Fibroblast of mammary gland (primary cell): ENCODE measurements at places on chromosomes 2 and 18.

- no peak for DNase-seq
Measured at GRCh38 chr2:186632417-186632816, 42.6 kb downstream of the ITGAV start.

- DNase-seq: no peak
Measured at GRCh38 chr2:162050513-162050961, 23.5 kb downstream of the DPP4 start.

DNA sequence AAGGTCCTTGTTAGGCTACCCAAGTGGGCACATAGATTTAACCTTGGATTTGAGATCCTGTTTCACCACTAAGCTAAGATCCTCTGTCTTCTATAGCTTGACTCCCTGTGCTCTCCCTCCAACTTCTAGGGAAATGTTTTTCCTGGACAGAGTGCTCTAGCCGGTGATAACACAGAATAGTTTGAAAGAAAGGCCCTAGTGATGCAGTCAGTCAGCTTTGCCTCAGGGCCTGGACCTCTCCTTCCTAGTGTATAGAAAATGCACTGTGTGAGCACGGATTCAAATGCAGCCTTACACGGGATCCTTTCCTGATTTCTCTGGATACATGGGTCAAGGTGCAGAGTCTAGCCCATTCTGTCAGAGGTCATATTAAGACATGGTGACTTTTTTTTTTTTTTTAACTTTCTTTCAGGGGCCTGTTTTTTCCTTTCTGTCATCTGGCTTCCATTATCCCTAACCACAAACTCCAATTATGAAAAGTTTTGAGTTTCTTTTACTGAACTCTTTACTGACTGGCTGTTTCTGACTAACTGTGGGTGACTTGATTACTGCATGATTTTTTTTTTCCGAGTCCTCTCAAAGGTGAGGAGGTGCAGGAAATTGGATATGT lies 122.6 kb downstream of the LRP1B start:
- peak; percentile 25 for DNase-seq

- peak; percentile 78 for DNase-seq
Measured at GRCh38 chr18:42183746-42184145, 228.7 kb downstream of the PIK3C3 start.

GRCh38 chr18:11368020-11368419 lies 218.7 kb upstream of the PIEZO2 start:
- DNase-seq: peak; percentile 50

DNA sequence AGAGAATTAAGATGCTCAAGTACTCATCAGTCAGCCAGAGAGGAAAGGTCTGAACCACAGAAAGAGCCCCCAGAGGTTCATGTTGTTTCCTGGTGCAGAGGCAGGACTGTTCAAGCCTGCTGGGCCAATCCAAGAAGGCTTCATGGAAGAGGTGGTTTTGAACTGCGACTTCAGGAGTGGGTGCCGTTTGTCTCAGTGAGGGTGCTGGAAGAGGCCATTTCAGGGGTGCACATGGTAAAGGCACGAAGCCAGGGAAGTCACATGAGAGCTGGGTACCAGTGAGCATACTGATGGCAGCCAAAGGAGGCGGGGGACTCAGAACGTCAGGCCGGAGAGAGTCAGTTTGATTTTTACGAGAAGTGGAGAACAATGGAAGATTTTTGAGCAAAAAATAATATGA lies 55.5 kb downstream of the EMILIN2 start:
- DNase-seq: no peak

DNA sequence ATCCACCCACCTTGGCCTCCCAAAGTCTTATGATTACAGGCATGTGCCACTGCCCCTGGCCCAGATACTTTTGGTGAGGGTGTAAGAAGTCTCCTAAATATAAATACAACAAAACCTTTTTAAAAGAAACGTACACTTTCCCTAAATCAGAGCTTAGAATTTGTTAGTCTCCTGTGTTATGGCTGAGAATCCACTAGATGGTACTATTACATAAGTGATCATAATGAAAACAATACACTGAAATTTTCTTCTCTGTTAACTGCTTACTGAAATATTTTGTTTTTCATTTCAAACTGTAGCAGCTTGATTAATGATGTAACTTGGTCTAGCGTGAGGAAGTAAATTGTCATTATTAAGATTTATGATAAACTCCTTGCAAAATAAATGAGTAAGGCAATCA lies 74.8 kb upstream of the FAM98A start:
- peak; percentile 31 for DNase-seq

DNA sequence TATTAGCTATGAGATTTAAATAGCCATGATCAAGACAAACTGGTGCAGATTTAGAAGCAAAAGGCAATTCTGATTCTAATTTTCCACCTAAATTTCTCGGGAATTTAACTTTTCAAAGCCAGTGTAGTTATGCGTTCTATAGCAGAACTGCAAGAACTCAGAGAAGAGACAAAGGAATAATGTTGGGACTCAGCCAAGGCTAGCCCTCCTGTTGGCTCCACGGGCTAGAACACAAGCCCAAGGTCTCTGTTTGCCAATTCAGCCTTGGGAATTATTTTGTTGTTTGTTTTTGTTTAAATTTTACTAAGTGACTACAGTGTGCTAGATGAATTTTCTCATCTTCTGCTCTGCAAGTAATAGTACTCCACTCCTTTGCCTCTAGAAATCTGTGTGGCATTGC lies 121.2 kb downstream of the CACNB4 start:
- no peak for DNase-seq

- DNase-seq: peak; percentile 28
Measured at GRCh38 chr2:163370169-163370886, 365.5 kb downstream of the FIGN start.

- DNase-seq: no peak
Measured at GRCh38 chr2:133717497-133717896, 149.2 kb upstream of the NCKAP5 start.

GRCh38 chr2:145021962-145022665 lies 502.2 kb upstream of the ZEB2 start:
- peak; percentile 59 for DNase-seq

- DNase-seq: peak; percentile 40
Measured at GRCh38 chr2:223260681-223261080, 208.7 kb downstream of the KCNE4 start.

DNA sequence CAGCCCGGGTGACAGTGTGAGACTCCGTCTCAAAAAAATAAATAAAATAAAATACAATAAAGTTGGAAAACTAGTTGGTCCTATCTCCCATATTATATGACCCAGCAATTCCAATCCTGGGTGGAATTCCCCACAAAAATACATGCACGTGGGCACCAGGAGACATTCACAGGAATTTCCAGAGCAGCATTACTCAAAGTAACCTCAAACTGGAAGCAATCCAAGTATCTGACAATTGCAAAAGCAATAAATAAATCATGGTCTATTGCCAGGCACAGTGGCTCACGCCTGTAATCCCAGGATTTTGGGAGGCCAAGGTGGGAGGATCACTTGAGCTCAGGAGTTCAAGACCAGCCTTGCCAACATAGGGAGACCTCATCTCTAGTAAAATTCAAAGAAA lies 101.2 kb upstream of the MAP4K4 start:
- peak; percentile 37 for DNase-seq

- DNase-seq: no peak
Measured at GRCh38 chr2:170468557-170468956, 246.6 kb upstream of the SP5 start.

DNA sequence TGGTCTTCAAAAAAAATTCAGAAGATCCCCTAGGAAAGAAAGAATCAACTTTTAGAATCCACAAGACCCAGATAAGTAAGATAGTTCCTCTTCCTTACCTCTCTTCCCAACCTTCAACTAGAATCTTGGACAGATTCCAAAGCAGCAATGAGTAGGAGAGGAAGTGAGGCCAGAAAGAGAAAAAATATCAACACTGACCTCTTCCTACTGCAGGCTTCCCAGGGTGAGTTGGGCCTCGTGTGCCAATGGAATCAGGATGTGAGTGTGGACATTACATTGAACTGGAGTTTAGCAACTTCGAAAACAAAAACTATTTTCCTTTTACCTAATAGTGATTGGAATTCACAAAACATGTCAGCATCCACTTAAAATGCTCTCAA lies 102.5 kb upstream of the PIEZO2 start:
- DNase-seq: peak; percentile 81

- no peak for DNase-seq
Measured at GRCh38 chr2:134331081-134331480, 77.2 kb downstream of the MGAT5 start.

DNA sequence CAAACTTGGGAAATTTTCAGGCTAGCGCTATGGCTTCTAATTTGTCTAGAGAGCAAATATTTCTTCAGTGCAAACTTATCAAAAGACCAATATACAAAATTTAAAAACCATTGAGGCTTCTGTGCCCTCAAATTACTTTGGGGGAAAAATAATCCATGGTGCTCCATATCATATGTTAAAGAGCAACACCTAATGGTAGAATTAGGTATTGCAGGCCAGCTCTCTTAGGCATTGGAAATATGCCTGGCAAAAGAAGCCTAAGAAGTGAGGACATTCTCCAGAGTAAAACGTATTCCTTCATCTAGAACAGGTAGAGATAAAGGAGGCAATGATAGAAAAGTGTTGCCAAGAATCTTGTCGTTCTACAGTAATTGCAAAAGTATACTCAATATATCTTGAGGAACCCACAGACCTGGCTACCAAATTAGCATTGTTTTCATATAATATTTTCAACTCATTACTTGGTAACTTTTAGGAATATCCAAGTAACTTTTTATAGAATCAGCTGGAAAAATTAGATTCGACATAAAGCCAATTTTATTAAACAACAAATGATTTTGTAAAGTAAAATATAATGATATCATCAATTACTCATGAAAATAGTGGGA lies 401.1 kb downstream of the BCL11A start:
- peak; percentile 23 for DNase-seq

GRCh38 chr18:3214855-3215637 lies 4.7 kb downstream of the MYOM1 start:
- DNase-seq: no peak

DNA sequence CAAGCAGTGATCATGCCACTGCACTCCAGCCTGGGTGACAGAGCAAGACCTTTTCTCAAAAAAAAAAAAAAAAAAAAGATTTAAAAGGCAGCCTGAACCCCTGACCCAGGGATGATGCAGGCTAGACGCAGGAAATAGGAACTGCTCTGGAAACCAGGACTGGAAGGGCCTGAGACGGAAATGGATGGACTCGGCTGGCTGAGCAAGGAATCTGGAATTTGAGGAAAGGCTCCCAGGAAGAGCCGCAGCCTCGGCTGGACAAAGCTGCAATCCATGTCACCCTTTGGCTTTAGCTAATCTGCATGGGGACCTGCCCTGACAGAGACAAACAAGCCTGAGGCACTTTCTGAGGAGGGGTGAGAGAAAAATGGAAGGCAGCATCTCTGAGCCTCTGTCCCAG lies 55.0 kb upstream of the DAPL1 start:
- peak; percentile 61 for DNase-seq

- no peak for DNase-seq
Measured at GRCh38 chr2:126756125-126756524, 100.2 kb downstream of the GYPC start.

DNA sequence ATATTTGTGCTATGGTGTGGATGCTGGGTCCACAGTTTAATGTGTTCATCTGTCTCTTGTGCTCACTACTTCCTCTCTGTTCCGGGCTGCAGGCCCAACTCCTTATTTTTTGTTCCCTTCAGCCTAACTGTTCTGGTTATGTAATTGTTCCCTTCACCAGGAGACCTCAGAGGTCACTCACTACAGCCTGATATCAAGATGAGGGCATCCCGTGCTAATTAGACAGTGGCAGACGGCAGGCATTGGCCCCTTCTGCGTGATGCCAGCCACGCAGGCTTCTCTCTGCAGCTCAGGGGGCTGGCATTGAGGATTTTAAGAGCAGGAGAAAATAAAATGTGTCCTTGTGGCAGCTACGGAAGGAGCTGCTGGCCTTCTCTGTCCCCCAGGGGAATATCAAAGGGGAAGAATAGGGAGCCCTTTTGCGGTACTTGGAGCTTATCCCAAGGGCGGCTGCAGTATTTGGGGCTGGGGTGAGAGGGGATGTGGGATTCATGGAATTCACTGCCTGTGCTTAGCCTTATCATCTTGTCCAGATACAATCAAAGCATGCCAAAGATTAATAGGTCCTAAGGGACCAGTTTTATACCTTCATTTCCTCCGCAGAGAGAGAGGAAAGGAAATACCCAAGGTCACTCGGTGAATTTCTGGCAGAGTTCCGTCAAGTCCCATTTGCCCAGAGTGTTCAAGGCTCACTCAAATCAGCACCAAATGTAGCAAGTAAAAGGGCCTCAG lies 53.3 kb upstream of the TRIB2 start:
- no peak for DNase-seq

DNA sequence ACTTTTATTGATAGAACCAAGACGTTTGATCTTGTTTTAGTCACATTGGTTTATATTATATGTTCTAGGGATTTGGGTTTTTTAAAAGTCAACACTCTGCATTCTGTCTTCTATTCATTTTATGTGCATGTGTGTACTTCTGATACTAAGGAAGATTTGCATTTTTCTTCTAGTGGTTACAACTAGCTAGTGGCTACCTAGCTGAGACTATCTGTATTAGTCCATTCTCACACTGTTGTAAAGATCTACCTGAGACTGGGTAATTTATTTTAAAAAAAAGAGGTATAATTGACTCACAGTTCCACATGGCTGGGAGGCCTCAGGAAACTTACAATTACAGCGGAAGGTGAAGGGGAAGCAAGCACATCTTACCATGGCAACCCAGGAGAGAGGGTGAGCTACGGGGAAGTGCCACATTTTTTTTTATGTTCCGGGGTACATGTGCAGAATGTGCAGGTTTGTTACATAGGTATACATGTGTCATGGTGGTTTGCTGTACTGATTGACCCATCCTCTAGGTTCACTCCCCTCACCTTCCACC lies 69.9 kb downstream of the SP100 start:
- no peak for DNase-seq

DNA sequence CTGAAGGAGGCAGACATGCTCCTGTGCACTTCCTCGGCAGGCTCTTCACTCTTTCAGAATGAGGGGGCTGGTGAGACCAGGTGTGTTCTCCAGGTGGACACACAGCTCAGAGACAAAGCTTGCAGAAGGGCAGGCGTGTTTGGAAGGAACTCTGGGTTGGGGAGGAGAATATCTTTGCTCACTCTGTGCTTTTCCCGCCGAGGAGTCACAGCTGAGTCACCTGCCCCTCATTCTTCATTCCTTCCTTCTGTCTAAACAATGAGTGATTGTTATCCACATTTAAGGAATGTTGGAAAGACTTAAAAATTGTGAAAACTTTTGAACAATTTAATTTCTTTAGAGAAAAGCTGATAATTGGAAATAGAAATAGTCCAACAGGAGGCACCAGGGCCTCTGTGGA lies 126.3 kb upstream of the TPO start:
- no peak for DNase-seq

DNA sequence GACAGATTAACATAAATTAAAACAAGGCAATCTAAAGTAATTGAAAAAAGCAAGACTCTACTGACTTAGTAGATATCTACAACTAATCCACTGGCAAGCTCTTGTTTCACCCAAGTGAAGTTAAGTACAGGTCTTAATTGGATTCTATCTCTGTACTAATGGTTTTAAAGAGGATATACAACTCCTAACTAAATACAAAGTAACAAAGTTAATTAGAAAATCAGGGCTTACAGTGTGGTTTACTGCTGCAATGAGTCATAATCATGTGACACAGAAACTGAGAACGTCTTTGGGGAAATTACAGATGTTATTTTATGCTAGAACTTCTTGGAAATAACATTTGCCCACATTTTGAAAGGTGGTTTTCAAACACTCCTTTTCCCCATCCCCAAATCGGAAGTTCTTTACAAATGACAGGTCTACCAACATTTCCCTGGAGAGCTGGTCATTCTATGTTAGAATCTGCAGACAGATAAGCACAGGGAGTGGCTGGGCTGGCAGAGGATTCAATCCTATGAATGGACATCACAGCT lies 245.3 kb downstream of the STK39 start:
- DNase-seq: peak; percentile 69

- DNase-seq: peak; percentile 45
Measured at GRCh38 chr2:136378712-136379595, 261.0 kb upstream of the CXCR4 start.
